Esophagus squamous epithelium (tissue), 5 donors: ENCODE measurements at places on chromosomes 3 and 15. TPM values are rescaled to one million over a fixed set of nuclear protein-coding genes. Genes with fewer than 3 reads are reported as not detected.

The BTLA gene
- 0.57 TPM for total RNA-seq

The AZI2 gene
- 42.1 TPM for total RNA-seq

The NKTR gene
- total RNA-seq, result 60.8 TPM

The ACKR2 gene
- 2.7 TPM for total RNA-seq

The PATL2 gene
- not detected for total RNA-seq

The ITGB5 gene
- 68.4 TPM for total RNA-seq

The ZNF774 gene
- 9.3 TPM for total RNA-seq

The WDR93 gene
- not detected for total RNA-seq

The PLA2G4D gene
- total RNA-seq, result 0.19 TPM

The GOLGA6L7 gene
- total RNA-seq, result not detected

The ADAMTSL3 gene
- 1.4 TPM for total RNA-seq

The AAGAB gene
- total RNA-seq, result 32.5 TPM

The SUCNR1 gene
- total RNA-seq, result 0.38 TPM

The RPP25 gene
- 12.4 TPM for total RNA-seq

The RUVBL1 gene
- total RNA-seq, result 50.4 TPM

The POLG gene
- 57.6 TPM for total RNA-seq

The SCG5 gene
- not detected for total RNA-seq

The KNG1 gene
- not detected for total RNA-seq

The CHP1 gene
- 126 TPM for total RNA-seq

The POLR2H gene
- total RNA-seq, result 79.2 TPM

The IMPG2 gene
- total RNA-seq, result 0.04 TPM

The CD276 gene
- total RNA-seq, result 12.9 TPM

The SLC22A14 gene
- not detected for total RNA-seq

The GPR62 gene
- 0.09 TPM for total RNA-seq

The SI gene
- total RNA-seq, result not detected

The RHCG gene
- total RNA-seq, result 7,076 TPM

The C2CD4A gene
- total RNA-seq, result 0.19 TPM

The ADGRG7 gene
- not detected for total RNA-seq
